ENCODE measurements at places on chromosomes 6 and 20. TPM values are rescaled to one million over a fixed set of nuclear protein-coding genes. Genes with fewer than 3 reads are reported as not detected.

DNA sequence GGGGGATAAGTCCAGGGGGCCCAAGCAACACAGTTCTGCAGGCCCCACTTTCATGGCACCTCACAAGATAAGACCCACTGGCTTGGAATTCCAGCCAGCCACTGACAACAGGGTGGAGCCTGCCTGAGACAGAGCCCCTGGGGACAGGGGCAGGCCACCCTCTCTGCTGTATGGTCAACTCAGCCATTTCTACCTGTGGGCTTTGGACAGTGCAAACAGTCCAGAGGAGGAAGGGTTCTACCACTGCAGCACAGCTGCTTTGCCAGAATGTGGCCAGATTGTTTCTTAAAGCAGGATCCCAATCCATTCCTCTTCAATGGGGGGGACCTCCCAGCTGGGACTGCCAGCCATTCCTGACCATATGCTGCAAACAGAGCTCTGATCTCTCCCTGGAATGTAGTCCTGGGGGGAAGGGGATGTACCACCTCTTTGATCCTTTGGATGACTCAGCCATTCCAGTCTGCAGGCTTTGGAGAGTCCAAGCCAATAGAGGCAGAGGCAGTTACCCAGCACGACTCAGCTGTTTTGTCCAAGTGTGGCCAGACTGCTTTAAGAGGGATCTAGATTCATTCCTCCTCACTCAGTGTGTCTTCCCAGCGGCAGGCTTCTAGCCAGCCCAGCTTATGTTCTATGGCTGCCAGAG lies 842.2 kb downstream of the EPHA7 start:
- H3K4me1 ChIP-seq: no peaks in the 10 kb centered on the region
- no peak overlapping the region for H3K4me3 ChIP-seq
- no peak for DNase-seq
- no peaks in the 10 kb centered on the region for H3K36me3 ChIP-seq

- no peak overlapping the region for H3K27ac ChIP-seq
- peaks cover 92% of the 10 kb centered on the region for H3K27me3 ChIP-seq
- no peak overlapping the region for H3K4me3 ChIP-seq
These were observed 2.1 kb upstream of the ESR1 start for GRCh38 chr6:151805286-151805840.

The TCP11 gene
- not detected for total RNA-seq

DNA sequence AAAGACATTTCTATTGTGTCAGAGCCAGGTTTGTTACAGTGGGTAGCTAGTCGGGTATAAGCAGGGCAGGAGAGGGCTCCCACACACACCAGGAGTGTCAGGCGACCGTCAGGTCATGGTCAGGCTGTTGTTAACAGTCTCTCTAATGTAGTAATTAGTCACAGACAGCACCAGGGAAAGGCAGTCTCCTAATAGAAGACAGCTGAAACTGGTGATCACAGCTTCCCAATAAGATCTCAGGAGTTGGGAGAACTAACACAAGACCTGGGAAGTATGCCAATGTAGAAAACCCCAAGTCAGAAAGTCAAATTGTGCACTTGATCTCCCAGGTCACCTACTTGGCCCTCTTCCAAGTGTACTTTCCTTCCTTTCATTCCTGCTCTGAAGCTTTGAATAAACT lies 53.0 kb upstream of the GPR6 start:
- H3K27me3 ChIP-seq: no peaks in the 10 kb centered on the region
- no peaks in the 10 kb centered on the region for H3K36me3 ChIP-seq
- H3K4me3 ChIP-seq: no peak overlapping the region
- no peak for DNase-seq
- no peak overlapping the region for H3K27ac ChIP-seq
- peaks cover 11% of the 10 kb centered on the region for H3K4me1 ChIP-seq

GRCh38 chr6:36719126-36719525 lies 21.5 kb downstream of the RAB44 start:
- no peaks in the 10 kb centered on the region for H3K27me3 ChIP-seq
- no peaks in the 10 kb centered on the region for H3K36me3 ChIP-seq
- H3K4me1 ChIP-seq: peaks cover 3% of the 10 kb centered on the region
- H3K4me3 ChIP-seq: no peak overlapping the region
- H3K27ac ChIP-seq: no peak overlapping the region
- DNase-seq: no peak

The C6orf52 gene
- 3.7 TPM for total RNA-seq

DNA sequence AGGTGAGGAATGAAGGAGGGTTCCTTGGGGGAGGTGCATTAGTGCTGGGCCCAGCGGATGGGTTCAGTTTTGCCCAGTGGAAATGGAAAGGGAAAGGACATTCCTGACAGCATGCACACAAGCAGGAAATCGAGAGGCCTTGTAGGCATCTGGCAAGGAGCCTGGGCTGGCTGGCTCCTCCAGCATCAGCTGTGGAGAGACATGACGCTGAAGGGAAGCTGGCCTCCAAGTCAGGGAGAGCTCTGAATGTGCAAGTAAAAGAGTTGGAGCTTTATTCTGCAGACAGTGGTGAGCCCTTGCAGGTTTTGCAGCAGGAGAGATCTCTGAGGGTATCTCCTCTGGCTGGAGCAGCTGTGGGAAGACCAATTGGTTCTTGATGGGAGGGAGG lies 154.3 kb downstream of the MRPL14 start:
- no peak overlapping the region for H3K27ac ChIP-seq
- H3K4me1 ChIP-seq: peaks cover 24% of the 10 kb centered on the region
- no peak overlapping the region for H3K4me3 ChIP-seq

GRCh38 chr6:116764629-116764960 lies 924 bp downstream of the FAM162B start:
- peak overlapping the region; percentile 82 for H3K4me3 ChIP-seq
- no peak for DNase-seq

GRCh38 chr20:31945785-31946184 lies 6.1 kb downstream of the PDRG1 start:
- H3K27ac ChIP-seq: no peak overlapping the region
- H3K36me3 ChIP-seq: peaks cover 31% of the 10 kb centered on the region
- DNase-seq: no peak
- no peaks in the 10 kb centered on the region for H3K27me3 ChIP-seq

The PNLDC1 gene
- total RNA-seq: 0.17 TPM

- H3K4me3 ChIP-seq: no peak overlapping the region
- DNase-seq: no peak
- peak overlapping the region; percentile 40 for H3K27ac ChIP-seq
- H3K27me3 ChIP-seq: peaks cover 16% of the 10 kb centered on the region
- H3K36me3 ChIP-seq: no peaks in the 10 kb centered on the region
These were observed 111.7 kb upstream of the NEDD9 start for GRCh38 chr6:11343963-11344723.

The APOM gene
- 11.2 TPM for total RNA-seq

DNA sequence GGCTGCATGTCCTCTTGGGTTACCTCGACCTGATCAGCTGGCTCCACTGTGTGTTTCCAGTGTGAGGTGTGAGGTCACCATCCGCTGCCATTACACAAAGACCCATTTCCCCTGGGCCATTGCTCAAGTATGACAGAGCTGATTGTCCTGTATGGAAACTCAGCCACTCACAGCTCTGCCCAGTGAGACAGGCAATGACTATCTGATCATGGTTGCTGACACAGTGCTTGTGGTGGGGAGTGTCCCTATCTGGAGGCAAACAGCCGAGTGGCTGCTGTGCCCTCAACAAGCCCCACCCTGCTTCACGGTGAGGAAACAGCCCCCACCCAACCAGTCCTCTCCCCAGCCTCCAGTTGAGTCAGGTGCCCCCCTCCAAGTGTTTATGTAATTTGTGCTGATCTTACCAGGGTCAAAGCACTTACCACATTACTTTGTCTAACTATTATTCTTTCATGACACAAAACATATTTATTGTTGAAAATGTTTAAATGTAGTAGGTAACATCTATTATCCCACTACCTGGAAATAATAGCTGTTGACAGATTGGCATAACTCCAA lies 11.7 kb upstream of the MAPK13 start:
- no peak for DNase-seq
- peaks cover 38% of the 10 kb centered on the region for H3K4me1 ChIP-seq
- peaks cover 5% of the 10 kb centered on the region for H3K36me3 ChIP-seq

DNA sequence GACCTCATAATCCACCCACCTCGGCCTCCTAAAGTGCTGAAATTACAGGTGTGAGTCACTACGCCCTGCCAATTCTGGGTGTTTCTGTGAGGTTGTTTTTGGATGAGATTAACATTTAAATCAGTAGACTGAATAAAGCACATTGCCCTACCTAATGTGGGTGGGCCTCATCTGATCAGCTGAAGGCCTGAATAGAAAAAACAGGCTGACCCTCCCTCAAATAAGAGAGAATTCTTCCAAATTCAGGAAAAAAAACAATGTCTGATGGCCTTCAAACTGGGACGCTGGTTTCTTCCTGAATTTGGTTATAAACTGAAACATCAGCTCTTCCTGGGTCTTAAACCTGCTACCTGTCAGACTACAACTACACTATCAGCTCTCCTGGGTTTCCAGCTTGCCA lies 51.0 kb downstream of the POU3F2 start:
- H3K4me1 ChIP-seq: no peaks in the 10 kb centered on the region
- H3K36me3 ChIP-seq: peaks cover 8% of the 10 kb centered on the region
- H3K4me3 ChIP-seq: no peak overlapping the region
- no peak overlapping the region for H3K27ac ChIP-seq
- DNase-seq: no peak

- H3K27ac ChIP-seq: peak within 1 kb of the TSS; percentile 99
- peak within 1 kb of the TSS; percentile 98 for H3K4me3 ChIP-seq
- peaks cover 2% of the 10 kb centered on the region for H3K27me3 ChIP-seq
- DNase-seq: peak; percentile 97
These were observed at the start of gene AMD1 for GRCh38 chr6:110873981-110874879. Gene AMD1 (plus strand): TSS chr6:110874785. CDS start chr6:110875106, 321 bp downstream.

- DNase-seq: no peak
- H3K4me3 ChIP-seq: no peak overlapping the region
- peaks cover 13% of the 10 kb centered on the region for H3K27me3 ChIP-seq
These were observed 6.2 kb downstream of the LRRC1 start for GRCh38 chr6:53801022-53801421.

All from type B pancreatic cell (in vitro differentiated cells).